ENCODE measurements at places on chromosomes 2 and 18.

DNA sequence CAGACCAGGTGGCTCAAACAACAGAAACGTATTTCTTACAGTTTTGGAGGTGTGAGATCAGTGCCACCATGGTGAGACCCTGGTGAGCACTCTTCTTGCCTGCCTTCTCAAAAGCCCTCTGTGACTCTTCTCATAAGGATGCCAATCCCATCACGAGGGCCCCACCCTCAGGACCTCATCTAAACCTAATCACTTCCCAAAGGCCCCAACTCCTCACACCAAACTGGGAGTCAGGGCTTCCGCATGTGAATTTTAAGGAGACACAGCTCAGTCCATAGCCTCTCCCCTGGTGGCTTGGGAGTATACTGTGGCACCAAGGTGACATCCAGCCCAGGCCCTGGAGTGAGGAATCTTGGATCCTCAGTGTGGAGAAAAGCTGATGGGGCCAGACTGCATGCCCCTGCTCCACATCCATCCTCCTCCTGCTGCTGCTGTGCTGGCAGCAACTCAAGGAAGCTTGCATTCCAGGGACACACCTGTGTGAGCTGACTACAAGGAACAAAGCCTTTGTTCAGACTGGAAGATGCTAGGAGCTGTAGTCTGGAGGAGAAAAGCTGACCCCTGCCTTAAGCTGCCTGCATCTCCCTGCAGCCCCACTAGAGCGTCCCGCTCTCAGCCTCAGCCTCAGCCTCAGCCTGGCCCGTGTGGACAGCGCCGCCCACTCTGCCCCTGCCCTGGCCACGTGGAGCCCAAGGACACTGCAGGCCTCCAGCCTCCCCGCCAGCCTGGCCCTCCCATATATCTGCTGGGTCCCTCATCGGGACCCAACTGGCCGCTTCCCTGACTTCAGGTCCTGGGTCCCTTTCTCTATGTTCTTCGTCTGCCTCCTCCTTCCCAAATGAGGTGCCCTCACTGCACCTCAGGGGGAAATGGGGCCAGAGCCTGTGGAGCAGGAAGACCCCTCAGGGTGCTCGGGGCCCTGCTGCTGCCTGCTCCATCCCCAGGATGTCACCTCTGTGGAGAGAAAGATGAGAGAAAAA, 87.8 kb upstream of the RAB6C start:
- no peak for DNase-seq

DNA sequence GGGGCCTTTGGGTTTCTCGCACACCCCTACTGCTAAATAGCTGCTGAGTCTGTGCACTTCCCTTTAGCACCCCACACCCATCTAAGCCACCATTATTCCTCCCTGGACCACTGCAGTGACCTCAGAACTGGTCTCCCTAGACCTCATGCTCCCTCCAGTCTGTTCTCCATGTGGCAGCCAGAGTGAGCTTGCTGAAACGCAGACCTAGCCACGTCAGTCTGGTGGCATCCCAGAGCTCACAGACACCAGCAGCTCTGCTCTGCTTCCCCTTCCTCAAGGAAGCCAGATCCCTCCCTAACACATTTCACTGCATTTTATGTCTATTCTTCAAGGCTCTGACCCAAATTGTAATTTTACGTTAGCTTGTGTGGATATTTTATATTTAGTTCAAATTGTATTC, 144.4 kb downstream of the DYSF start:
- DNase-seq, result no peak

DNA sequence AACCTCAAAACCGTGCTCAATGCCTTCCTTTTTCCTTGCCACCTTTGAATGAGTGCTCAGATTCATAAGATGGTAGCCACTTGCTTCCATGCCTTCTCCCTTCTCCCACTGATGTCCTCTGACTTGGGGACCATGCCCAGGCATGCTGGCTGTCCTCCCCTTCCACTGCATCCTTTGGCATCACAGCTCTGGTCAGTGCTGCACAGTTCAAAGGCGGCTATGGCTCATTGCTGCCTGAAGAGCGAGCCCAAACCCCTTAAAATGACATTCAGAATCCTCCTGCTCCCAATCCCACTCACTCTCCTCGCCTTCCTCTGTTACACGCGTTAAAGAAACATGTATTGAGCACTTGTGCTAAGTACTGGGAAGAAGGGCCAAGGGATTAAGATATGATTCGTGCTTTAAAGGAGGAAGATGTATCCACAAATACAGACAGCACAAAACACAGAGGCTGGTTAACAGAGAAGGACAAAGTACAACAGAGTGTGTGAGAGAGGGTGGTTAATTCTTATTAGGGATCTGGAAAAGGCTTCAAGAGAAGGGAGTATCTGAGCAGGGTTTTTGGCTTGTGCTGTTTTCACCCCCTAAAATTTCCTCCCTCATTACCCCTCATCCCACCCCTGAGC, 81.8 kb downstream of the CERKL start:
- no peak for DNase-seq

- DNase-seq, result no peak
Observed at GRCh38 chr2:144404586-144405314, 115.2 kb downstream of the ZEB2 start.

GRCh38 chr2:206408323-206409320, 34.7 kb upstream of the ADAM23 start:
- no peak for DNase-seq

DNA sequence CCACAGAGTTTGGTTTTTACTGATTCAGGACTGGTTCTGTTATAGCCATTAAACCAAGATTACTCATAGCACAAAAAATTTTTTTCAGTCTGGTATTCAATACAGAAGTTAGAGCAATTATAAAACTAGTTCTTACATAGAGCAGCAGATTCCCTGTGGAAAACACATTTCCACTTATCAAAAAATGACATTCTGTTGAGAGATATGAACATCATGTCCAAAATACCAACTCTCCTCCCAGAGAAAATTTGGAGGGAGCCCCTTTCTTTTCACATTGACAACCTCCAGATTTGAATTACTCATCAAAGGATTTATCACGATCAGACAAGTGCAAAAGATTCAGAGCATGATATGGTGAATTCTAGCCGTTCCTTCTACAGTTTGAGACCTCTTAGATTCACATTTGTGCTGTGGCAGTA, 126.8 kb upstream of the SERPINE2 start:
- DNase-seq, result no peak

Measured in NCI-H2081 treated with DMSO at 0.1 percent for 48 hours (cell line).